Anterior cingulate cortex (tissue), 58 donors: ENCODE measurements at places on chromosomes 5 and 9.

GRCh38 chr5:179822444-179822990 is 1.8 kb downstream of the SQSTM1 start:
- DNase-seq = no peak

DNA sequence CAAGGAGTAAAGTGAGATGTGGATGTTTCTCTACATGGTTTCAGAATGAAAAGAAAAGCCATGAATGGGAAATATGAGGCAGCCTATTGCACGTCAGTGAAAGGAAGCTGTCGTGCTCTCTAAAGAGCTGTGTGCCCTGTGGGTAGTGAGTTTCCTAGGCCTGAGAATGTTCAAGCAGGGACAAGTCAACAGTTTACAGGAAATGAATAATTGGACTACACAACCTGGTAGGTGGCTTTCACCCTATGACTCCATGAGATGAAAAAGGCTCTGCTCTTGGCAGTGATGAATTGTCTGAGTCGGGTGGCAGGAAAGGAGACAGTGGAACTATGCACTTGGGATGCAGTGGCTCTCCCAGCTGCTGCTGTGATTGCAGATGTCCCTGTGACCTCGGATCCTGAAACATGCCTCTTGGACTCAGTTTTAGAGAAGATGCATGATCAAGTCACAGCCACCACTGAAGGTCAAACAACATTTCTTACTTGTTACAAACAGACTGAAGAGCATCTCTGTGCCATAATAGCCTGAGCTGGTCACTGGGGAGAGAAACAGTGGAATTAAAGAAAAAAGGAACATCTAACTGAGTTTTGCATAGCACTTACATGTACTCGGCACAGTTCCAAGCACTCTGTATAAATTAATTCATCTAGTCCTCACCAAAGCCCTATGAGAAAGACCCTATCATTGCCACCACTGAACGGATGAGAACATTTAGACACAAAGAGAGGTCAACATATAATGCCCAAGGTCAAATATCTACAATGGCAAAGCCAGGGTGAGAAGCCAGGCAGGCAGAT is 293.7 kb downstream of the SPOCK1 start:
- DNase-seq = no peak

GRCh38 chr9:136705564-136705963 is 6.8 kb upstream of the DIPK1B start:
- DNase-seq = no peak

- DNase-seq = no peak
These were observed 21.2 kb downstream of the PTGES2 start for GRCh38 chr9:128106181-128106939.

GRCh38 chr9:14978022-14979000 is 68.1 kb upstream of the FREM1 start:
- no peak for DNase-seq

DNA sequence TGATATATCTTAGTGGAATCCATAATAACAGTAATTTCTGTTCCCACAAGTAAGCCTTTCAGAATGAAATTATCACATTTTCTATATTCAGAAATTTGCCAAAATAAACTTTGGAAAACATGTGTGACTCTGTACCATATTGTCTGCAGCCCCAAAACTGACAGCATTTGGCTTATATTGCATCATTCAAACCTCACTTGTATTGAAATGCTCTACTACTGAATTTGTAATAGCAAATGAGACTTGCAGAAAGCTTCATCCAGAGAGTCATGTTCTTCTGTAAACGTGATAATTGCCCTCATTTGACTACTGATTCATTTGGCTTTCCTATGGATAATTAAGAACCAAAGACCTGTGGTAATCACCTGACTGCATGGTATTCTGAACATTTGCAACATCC is 1249.5 kb upstream of the CDH18 start:
- DNase-seq = no peak

DNA sequence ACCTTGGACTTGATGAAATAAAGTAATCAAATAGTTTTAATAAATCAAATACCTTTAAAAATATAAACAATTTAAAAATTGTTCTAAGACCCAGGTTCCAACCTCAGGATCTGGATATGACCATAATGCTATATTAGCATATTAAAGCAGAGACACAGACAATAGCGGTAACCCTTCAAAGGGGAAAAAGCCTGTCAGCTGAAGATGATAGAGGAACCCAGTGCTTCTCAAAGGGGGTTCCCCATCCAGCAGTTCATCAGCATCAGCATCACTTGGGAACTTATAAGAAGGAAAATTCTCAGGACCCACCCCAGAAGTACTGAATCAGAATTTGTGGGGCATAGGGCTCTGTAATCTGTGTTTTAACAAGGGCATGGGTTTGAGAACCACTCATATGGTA is 519.6 kb downstream of the RAB3C start:
- no peak for DNase-seq

DNA sequence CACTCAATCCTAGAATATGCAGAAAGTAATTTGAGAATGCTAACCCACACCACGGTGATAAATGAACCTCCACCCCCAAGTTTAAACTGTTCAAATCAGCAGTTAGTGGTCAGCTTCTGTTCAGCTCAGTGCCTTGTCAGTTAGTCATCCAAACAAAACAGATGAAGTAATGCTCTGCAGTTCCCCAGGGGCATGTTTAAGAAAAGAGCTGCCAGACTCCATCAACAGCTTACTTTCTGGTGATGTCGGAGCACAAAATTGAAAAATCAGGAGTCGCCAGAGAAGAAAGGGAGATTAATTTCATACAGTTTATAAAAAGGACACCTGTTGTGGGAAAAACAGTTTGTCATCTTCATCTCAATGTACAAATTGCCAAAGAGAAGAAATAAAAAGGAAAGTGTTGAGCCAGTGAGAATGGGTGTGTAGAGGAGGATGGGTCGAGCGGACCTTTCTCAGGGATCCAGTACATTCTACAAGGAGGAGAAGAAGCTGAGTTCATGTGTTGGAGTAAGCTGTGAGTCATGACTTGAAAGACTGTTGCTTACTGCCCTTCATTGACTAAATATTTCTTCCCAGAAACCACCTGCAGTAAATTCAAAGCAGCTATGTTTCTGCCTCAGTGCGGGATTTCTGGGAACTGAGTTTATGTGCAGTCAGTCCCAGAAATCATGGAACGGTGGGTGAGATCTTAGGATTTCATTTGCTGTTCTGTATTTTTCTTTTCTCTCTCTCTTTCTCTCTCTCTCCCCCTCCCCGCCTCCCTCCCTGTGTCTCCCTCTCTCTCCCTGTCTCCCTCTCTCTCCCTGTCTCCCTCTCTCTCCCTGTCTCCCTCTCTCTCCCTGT is 13.7 kb downstream of the TRIO start:
- DNase-seq = no peak

DNA sequence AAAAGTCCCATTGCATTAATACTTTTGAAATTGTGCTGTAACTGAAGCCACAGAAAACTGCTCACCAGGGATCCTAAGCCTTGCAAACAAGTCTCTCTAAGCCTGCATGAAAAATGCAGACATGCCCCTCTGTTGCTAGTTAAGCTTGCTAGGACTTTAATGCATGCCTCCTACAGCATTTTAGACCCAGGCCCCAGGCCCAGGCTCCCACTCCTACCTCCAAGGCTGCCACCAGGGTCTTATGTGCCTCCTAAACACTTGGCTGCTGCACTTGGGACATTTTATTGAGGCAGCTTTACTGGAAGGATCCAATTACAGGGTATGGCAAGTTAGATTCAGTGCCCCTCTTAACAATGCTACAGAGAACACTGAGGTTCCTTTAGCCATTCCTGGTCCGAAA is 467.3 kb upstream of the CLINT1 start:
- no peak for DNase-seq
